ENCODE measurements at places on chromosomes 13 and 19.

- DNase-seq = no peak
Measured at GRCh38 chr13:32632343-32632909, 46.2 kb downstream of the PDS5B start.

- DNase-seq = no peak
Measured at GRCh38 chr13:110662777-110663443, 43.0 kb downstream of the CARS2 start.

GRCh38 chr19:30864391-30865215 is 484.6 kb downstream of the TSHZ3 start:
- DNase-seq = no peak

- no peak for DNase-seq
Measured at GRCh38 chr19:6610934-6611852, 20.2 kb upstream of the CD70 start.

GRCh38 chr19:18912933-18913332 is 6.3 kb downstream of the COPE start:
- no peak for DNase-seq

DNA sequence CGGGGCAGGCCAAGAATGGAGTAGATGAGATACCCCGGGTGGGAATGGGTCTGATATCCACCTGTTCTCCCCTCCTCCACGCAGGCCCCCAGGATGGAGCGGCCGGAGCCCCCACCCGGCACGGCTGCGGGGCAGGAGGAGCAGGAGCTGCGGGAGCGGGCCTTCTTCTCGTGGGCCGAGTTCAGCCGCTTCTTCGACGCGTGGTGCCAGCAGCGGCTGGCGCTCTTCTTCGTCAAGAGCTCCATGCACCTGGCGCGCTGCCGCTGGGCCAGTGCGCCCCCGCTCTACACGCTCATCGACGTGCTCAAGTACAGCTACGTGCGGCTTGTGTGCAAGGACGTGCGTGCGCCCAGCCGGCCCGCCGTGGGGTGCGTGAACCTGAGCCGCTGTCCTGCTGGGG is 1.2 kb downstream of the ZSWIM9 start:
- no peak for DNase-seq

GRCh38 chr19:41939861-41940730 is 11.8 kb upstream of the ERFL start:
- DNase-seq = peak; percentile 51

GRCh38 chr19:57773488-57773887 is 4.0 kb downstream of the ZNF586 start:
- DNase-seq = no peak

DNA sequence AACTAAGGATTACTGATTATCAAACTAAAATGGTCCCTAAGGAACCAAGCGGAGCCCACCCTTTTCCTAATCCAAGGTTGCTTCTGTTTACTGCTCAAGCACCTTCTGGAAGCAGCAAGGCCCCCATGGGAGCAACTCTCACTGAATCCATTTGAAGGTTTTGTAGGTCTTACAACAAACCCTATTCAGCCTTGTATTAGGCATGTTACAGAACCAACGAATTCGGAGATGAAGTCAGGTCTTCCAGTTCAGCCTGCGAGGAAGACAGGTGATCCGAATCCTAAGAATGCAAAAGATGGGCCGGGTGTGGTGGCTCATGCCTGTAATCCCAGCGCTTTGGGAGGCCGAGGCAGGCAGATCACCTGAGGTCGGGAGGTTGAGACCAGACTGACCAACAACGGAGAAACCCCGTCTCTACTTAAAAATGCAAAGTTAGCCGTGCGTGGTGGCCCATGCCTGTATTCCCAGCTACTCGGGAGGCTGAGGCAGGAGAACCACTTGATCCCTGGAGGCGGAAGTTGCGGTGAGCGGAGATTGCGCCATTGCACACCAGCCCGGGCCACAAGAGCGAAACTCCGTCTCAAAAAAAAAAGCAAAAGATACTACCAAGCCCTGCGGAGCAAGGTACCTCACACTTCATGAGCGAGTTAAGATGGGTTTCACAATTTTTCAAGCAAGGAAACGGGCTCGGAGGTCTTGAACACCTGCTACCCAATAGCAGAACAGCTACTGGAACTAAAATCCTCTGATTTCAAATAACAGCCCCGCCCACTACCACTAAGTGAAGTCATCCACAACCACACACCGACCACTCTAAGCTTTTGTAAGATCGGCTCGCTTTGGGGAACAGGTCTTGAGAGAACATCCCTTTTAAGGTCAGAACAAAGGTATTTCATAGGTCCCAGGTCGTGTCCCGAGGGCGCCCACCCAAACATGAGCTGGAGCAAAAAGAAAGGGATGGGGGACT is 609 bp downstream of the ZAR1L start:
- DNase-seq = peak; percentile 83

GRCh38 chr19:28388988-28389387 is 824.0 kb downstream of the UQCRFS1 start:
- no peak for DNase-seq

GRCh38 chr13:21031594-21032275 is 29.7 kb downstream of the LATS2 start:
- DNase-seq = no peak

DNA sequence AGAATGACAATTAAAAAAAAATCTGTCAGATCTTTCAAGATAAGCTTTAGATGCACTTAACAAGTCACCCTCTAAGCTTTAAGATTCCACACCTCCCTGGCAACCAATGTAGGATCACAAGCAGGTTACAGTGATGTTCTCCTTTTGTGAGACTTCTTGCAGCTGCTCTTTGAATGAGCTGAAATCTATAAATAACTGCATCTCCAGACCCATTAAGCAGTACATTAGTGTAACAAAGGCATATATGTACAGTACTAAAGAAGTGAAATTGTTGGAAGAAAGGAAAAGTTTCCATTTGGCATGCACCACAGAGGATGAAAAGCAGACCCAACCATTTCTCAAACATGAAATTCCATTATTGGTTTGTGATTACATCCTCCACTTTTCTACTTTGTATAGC is 364.7 kb downstream of the ENOX1 start:
- DNase-seq = no peak

GRCh38 chr13:80754441-80754840 is 413.5 kb upstream of the SPRY2 start:
- DNase-seq = no peak
